ENCODE measurements at places on chromosomes 11 and 22.

DNA sequence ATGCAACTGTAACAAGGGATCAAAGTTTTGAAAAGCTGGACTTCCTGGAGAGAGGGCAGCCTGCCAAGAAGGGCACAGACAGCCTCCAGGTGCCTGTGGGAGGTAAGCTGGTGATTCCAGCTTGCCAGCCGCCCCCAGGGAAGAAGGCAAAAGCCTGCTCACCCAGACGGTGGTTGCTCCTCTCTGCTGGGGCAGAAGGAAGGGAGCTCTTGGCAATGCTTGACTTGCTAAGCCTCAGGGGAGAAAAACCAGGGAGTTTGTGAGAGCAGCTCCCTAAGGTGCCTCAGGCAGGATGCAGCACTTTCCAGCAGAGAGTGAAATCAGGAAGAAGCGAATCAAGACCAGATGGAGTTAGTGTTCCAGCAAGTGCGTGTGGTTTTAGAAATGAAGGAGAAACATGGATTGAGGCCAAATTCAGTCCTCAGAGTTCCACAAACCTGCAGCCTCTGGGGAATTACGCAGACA, 553.6 kb downstream of the BUD13 start:
- DNase-seq = no peak

DNA sequence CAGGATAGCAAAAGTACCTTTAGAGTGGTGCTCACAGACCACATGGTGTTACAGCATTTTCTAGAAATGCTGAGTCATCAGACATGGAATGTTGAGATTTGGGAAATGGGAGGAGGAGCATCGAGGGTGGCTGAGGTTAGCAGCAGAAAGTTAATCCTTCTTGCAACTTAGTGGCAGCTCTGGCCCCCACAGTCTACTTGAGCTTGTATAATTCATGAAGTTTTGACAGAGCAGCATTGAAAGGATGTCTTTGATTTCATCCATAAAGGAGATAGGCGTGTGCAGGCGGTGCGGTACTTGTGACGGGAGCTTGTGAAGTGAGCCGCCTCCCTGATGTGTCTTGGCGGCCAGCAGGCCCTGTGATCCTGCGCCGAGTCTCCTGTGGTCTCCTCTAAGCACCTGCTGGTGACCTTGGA, 330.5 kb downstream of the TBC1D22A start:
- DNase-seq = no peak

DNA sequence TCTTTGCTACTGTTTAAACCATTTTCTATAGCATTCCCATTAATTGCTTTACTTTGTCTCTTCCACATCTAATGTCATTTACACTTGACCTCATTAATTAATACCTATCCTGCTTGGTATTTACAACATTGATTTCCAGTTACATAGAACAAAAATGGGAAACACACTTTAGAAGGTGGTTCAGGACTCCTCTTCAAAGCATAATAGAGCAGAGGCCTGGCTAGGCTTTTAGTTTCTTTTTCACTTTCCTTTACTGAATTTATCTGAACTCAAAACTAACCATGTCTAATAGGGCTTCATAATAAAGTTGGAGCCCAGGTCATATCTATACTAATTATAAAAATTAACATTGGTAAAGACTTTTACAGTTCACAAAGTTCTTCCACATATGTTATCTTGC, 648.0 kb upstream of the KIRREL3 start:
- DNase-seq = no peak

- DNase-seq = no peak
These were observed 76.4 kb downstream of the MPPED1 start for GRCh38 chr22:43488031-43488866.

DNA sequence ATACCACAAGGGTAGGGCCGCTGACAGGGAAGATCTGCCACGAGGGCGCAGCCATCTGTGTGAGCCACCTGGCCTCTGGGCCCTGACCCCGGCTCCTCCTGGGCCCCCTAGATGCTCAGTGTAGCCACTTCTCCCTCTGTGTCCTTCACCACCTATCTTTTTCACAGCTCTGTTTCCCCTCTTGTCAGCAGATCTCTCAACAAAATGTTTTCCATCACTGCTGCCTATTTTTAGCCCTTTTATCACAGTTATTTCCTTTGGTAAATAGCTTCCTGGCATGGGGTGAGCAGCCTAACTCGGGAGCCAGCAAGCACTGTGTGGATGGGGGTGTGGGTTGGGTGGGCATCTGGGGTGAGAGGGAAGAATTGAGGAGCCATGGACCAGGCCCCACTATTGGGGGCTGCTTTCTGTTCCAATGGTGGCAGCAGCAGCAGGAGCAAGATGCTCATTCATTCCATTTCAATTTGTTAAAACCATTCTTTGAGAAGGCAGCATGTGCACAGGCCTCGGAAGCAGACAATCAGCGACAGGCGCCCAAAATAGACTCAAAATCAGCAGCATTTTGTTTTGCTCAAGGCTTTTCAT, 135.2 kb upstream of the NAV2 start:
- no peak for DNase-seq

GRCh38 chr22:29726106-29726505, 6.3 kb downstream of the CABP7 start:
- no peak for DNase-seq

- DNase-seq = no peak
These were observed 777 bp downstream of the LTO1 start for GRCh38 chr11:69674267-69674885.

DNA sequence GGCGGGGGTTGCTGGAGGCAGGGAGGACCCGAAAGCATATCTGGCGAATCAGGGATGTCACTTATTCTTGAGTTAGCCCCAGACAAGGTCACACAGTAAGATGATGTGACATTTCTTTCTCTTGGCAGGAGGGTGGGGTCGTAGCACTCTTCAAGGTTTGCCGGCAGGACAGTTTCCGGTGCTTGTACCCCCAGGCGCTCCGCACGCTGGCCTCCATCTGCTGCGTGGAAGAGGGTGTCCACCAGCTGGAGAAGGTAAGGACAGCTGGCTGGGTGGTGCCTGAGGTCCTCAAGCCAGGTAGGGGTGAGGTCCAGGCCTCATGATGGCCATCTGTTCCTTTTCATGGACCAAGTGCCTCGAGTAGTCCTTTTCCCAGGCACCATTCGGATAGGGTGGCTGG, 86.0 kb downstream of the INSC start:
- DNase-seq = no peak

DNA sequence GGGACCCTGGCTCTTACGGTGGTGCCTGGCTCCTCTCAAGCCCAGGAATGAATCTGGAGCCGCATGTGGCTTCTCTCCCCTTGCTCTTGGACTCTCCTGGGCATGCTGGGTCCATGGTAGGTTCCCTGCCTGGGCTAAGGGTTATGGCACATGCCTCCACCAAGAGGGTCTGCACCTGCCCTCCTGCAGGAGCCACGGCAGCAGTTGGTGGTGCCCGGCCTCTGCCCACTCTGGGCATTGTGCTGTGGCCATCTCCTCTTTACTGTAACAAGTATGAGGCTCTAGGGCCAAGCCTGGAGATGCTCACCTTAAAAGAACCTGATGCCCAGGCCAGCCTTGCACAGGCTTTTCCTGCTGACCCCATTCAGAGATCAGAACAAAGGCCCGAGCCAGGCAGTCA, 104.0 kb upstream of the PITPNB start:
- DNase-seq = no peak

DNA sequence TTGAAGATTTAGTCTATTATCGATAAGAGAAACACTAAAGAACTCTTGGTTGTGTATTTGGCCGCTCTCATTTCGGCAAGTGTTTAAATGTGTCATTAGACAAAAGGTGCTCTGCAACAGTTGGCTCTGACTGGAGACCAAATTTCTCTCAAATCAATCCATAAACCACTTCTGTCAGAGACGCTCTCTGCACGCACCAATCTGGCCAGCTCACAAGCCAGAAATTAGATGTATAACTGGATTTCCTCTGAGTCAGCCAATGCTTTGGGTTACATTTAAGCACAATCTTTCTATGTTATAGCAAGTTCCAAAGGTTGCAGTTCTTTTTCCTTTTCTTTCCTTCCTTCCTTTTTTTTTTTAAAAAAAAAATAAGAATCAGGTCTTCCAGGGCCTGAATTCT, 17.6 kb upstream of the PARVA start:
- no peak for DNase-seq

Data from activated CD8-positive, alpha-beta memory T cell treated with anti-CD3 and anti-CD28 coated beads for 1 hour (primary cell).